Neural crest cell (in vitro differentiated cells): ENCODE measurements at places on chromosomes 2 and 18.

GRCh38 chr2:234309431-234309830, 187.4 kb downstream of the ARL4C start:
- no peaks in the 10 kb centered on the region for H3K36me3 ChIP-seq
- no peak overlapping the region for H3K27ac ChIP-seq
- no peak for DNase-seq
- H3K4me1 ChIP-seq = peaks cover 11% of the 10 kb centered on the region
- H3K4me3 ChIP-seq = no peak overlapping the region
- H3K27me3 ChIP-seq = no peaks in the 10 kb centered on the region

DNA sequence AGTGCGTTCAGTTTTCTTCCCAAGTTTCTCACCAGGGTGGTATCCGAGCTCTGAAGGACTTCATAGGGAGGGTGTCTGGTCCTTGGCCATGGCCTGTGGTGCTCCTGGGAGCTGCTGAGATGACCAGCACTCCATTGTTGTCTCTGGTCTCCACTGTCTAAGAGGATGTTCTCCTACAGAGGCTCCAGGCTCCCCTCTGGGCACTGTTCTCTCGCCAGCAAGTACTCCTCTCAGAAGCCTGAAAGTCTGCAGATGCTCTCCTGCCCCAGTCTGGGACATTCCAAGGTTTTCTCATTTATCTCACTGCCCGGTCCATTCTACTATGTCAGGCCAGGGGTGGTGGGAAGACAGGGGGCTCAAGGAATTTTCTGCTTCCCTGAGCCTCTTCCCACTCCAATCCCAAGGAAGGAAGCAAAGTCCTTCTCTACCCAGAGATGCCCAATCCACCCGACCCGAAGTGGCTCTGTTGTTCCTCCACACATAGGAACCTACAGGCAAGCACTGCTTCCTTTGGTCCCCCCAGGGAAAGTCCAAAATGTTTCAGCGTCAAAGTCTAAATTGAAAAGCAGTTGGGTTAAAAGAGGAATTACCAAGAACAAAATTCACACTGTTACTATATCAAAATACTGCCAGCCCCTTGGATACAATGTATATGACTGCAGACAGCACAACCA, 110.5 kb downstream of the GYPC start:
- no peaks in the 10 kb centered on the region for H3K27me3 ChIP-seq
- no peaks in the 10 kb centered on the region for H3K36me3 ChIP-seq
- no peak for DNase-seq
- H3K4me3 ChIP-seq = no peak overlapping the region
- H3K4me1 ChIP-seq = no peaks in the 10 kb centered on the region

GRCh38 chr18:23810396-23810795, 121.1 kb downstream of the LAMA3 start:
- no peaks in the 10 kb centered on the region for H3K4me1 ChIP-seq
- DNase-seq = no peak
- no peak overlapping the region for H3K27ac ChIP-seq
- H3K36me3 ChIP-seq = no peaks in the 10 kb centered on the region
- H3K4me3 ChIP-seq = no peak overlapping the region

GRCh38 chr2:19292007-19292406, 66.4 kb downstream of the OSR1 start:
- H3K27ac ChIP-seq = no peak overlapping the region
- H3K4me1 ChIP-seq = no peaks in the 10 kb centered on the region
- no peaks in the 10 kb centered on the region for H3K36me3 ChIP-seq
- DNase-seq = no peak
- H3K27me3 ChIP-seq = no peaks in the 10 kb centered on the region

DNA sequence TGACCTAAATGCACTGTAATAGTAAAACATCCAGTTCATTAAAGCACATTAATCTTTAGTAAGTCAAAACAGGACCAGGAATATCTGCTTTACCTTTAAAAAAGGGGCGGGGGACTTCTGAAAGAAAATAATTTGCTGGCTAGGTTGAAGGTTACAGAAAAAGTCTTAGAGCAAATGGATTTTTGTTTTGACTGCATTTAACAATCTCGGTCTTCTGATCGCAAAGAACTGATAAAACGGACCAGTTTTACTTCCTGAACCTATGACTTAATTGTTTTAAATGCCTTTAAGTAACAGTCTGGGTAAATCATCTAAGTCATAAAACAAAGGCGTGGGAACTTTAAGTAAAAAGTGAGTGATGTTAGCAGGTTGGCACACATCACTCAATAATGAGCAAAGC, 783 bp downstream of the BUB1 start:
- H3K36me3 ChIP-seq = peaks cover 5% of the 10 kb centered on the region
- peak overlapping the region; percentile 91 for H3K4me3 ChIP-seq
- H3K4me1 ChIP-seq = peaks cover 40% of the 10 kb centered on the region
- no peak overlapping the region for H3K27ac ChIP-seq
- H3K27me3 ChIP-seq = no peaks in the 10 kb centered on the region

DNA sequence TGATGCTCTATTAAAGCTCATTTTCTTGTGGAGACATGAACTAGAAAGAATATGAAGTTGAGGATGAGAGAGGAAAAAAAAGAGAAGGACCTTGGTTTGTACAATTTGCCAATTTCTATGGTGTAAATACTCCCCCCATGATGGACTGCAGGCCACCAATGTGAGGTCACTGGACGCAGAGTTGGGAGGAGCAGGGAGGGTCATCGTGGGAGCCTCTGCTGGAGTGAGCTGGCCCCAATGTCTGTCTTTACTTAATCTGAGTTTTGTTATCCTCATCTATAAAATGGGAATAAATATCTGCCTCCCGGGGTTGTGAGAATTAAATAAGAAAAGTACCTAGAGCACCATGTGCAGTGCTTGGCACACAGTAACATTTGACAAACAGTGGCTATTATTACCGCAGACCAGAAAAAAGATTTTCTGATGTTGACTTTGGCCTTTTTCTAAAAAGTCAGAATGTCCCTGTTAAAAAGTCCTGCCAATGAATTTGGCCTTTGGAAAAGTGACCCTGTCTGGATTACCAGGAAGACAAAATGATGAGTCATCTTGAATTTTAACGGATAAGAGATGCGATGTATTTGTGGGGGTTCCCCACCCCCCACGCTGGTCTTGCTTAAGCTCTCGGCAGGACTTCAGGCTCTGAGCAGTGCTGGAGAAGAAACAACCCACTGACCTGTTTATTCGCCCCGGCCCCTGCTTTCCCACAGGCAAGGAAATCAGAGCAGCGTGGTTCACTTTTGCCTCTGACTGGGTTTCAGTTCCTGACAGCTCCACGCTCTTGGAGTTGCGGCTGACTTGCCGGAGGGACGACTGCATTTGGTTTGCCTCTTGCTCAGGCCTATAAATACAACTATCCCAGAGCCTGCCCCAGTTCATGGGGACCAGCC, 50.3 kb upstream of the FOSL2 start:
- DNase-seq = no peak
- H3K36me3 ChIP-seq = no peaks in the 10 kb centered on the region
- no peaks in the 10 kb centered on the region for H3K27me3 ChIP-seq
- H3K4me3 ChIP-seq = no peak overlapping the region

DNA sequence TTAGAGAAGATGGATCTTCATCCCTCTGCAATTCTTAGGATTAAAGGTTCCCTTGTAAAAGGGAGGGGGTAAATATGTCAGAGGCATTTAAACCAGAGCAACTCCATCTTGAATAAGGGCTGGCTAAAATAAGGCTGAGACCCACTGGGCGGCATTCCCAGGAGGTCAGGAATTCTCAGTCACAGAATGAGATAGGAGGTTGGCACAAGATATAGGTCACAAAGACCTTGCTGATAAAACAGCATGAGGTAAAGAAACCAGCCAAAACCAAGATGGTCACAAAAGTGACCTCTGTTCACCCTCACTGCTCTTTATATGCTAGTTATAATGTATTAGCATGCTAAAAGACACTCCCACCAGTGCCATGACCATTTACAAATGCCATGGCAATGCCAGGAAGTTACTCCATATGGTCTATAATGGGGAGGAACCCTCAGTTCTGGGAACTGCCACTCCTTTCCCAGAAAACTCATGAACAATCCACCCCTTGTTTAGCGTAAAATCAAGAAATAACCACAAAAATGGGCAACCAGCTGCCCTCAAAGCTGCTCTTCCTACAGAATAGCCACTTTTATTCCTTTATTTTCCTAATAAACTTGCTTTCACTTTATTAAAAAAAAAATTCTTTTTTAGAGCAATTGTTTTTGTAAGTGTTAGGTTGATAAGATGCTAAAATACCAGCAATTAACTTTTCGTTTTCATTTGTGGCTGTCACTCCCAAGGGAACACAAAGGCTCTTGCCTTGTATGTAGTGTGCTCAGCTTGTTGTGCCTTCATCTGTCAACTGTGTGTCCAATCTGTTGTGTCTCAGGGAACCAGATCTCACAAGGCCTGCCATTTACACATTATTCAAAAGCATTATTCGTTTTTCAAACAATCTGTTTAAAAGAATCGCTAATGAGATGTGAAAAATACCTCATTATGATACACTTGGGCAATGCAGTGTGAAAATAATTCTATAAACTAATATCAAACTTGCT, 205.2 kb upstream of the RGPD4 start:
- no peak for DNase-seq
- H3K4me1 ChIP-seq = no peaks in the 10 kb centered on the region
- H3K27me3 ChIP-seq = no peaks in the 10 kb centered on the region
- H3K36me3 ChIP-seq = peaks cover 11% of the 10 kb centered on the region

- H3K4me1 ChIP-seq = no peaks in the 10 kb centered on the region
- no peaks in the 10 kb centered on the region for H3K27me3 ChIP-seq
- H3K4me3 ChIP-seq = no peak overlapping the region
- H3K36me3 ChIP-seq = no peaks in the 10 kb centered on the region
- no peak for DNase-seq
Measured at GRCh38 chr18:44098551-44099098, 582.1 kb upstream of the SETBP1 start.

DNA sequence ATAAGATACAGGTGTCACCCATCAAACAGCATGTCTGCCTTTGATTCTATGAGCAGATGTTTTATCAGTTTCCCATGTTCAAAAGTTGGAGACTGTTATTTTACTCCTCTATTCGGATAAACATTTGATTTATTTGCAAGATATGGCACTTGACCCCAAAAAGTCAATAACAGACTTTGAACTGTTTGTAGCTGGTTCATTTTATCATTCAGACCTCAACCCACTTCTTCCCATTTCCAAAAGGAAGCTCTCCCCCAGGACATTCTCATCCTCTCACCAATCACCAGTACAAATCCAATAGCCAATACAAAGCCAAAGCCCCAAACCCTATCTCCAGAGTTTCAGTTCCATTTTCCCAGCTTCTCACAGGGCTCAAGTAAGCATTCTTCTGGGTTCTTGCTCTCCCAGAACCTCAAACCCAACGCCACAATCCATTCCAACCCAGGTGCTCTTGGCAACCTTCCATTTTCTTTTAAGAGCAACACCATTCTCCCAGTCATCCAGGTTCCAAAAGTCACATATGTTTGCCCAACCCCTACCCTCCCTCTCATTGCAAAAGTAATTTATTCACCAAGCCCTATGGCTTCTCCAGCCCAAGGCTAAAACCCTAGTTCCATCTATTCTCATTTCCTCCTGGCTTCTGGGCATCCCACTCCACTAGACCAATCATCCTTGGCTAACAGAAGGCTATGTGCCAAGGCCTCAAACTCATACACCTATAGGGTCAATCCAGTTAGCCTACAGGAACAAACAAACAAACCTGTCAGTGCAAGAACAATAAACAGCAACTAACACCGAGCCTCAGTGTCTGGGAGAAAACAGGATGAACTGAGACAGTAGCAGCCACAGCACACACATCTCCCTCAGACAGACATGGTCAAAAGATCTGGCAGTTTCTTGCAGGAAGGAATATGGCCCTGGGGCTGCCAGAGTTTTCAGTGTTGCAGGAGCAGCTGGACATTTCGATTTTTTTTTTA, 9.2 kb downstream of the ACVR1 start:
- DNase-seq = no peak
- H3K27ac ChIP-seq = no peak overlapping the region
- H3K4me3 ChIP-seq = no peak overlapping the region

DNA sequence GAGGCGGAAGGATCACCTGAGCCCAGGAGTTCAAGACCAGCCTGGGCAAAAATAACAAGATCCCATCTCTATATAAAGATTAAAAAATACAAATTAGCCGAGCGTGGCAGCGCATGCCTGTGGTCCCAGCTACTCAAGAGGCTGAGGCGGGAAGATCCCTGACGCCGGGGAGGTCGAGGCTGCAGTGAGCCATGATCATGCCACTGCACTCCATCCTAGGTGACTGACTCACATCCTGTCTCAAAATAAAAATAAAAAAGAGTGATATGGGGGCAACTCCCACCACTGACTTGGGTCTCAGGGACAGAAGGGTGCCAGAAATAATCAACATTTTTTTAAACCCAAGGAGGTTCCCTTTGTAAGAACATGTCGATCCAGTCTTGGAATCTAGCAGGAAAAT, 37.6 kb downstream of the ZNF516 start:
- peaks cover 68% of the 10 kb centered on the region for H3K4me1 ChIP-seq
- H3K27me3 ChIP-seq = no peaks in the 10 kb centered on the region
- H3K27ac ChIP-seq = no peak overlapping the region
- H3K36me3 ChIP-seq = peaks cover 19% of the 10 kb centered on the region
- no peak overlapping the region for H3K4me3 ChIP-seq
- DNase-seq = no peak

DNA sequence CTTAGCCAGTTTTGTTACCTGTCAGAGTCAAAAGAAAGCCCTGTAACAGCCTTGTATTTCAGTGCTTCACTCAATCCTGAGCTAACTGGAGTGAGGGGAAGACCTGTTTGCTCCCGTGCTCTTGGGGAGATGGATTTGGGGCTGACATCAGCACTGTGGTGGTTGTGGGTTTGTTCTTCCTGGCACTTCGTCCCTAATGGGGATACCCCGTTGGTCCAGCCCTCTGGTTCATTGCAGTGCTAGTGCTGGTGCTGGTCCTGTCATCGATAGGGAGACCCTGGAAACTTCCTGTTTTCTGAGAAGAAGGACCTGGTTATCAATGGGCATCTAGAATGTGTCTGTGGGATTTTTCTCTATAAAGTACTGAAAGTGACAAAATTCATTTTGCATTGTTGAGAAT, 205.4 kb downstream of the ZNF407 start:
- H3K36me3 ChIP-seq = no peaks in the 10 kb centered on the region
- no peak overlapping the region for H3K27ac ChIP-seq
- no peaks in the 10 kb centered on the region for H3K4me1 ChIP-seq
- no peak overlapping the region for H3K4me3 ChIP-seq

- no peaks in the 10 kb centered on the region for H3K4me1 ChIP-seq
- DNase-seq = no peak
- no peak overlapping the region for H3K4me3 ChIP-seq
- no peaks in the 10 kb centered on the region for H3K27me3 ChIP-seq
- peaks cover 16% of the 10 kb centered on the region for H3K36me3 ChIP-seq
Measured at GRCh38 chr2:37110306-37111212, 26.2 kb downstream of the GPATCH11 start.

DNA sequence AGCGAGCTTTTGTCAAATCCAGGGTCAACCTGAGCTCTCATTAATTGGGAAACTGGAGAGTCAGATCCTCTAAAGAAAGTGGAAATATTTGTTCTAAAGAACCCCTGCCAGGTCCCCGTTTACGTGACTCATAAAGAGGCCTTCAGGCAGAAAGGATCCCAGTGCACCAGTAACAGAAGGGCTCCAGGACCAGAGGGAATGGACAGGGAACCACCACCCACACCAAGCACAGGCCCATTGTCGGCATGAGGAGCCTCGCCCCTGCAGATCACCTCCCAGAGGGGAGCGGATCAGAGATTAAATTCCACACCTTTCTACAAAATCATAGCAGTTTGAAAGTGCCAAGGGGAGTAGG, 16.4 kb upstream of the C1QL2 start:
- peak overlapping the region; percentile 43 for H3K27ac ChIP-seq
- DNase-seq = no peak
- H3K4me1 ChIP-seq = no peaks in the 10 kb centered on the region

- no peak for DNase-seq
- H3K4me3 ChIP-seq = no peak overlapping the region
- peaks cover 39% of the 10 kb centered on the region for H3K4me1 ChIP-seq
- H3K27ac ChIP-seq = peak overlapping the region; percentile 69
- no peaks in the 10 kb centered on the region for H3K36me3 ChIP-seq
Measured at GRCh38 chr2:181241797-181242196, 215.4 kb upstream of the ITGA4 start.
